ENCODE measurements at places on chromosomes 1 and 21. TPM values are rescaled to one million over a fixed set of nuclear protein-coding genes. Genes with fewer than 3 reads are reported as not detected.

Gene RIPPLY3
- not detected for total RNA-seq

Gene CERS2
- total RNA-seq = 61.1 TPM

Gene KIAA0040
- 21.4 TPM for total RNA-seq

Gene TOMM20
- total RNA-seq = 83.4 TPM

Gene KRTAP10-7
- not detected for total RNA-seq

Gene TCHH
- total RNA-seq = not detected

Gene GSTM5
- 0.76 TPM for total RNA-seq

Gene FMO4
- 0.97 TPM for total RNA-seq

Gene FAM151A
- total RNA-seq = not detected

Gene GRIK3
- not detected for total RNA-seq

Gene ASCL5
- not detected for total RNA-seq

Gene KCNA2
- total RNA-seq = not detected

Gene HTR1D
- total RNA-seq = 0.32 TPM

Gene GJA5
- 162 TPM for total RNA-seq

Gene TMEM125
- total RNA-seq = not detected

Gene SEC16B
- 1.5 TPM for total RNA-seq

Gene CACYBP
- 210 TPM for total RNA-seq

Gene PIGR
- total RNA-seq = not detected

Gene MMP23B
- 0.61 TPM for total RNA-seq

Gene GOLT1A
- total RNA-seq = not detected

Gene UMODL1
- total RNA-seq = not detected

Gene MAP1LC3C
- under 0.01 TPM for total RNA-seq

Gene ERICH3
- not detected for total RNA-seq

Gene FTCD
- not detected for total RNA-seq

Gene FABP3
- 9.0 TPM for total RNA-seq

Gene FCRL6
- 0.30 TPM for total RNA-seq

Gene PRDM2
- total RNA-seq = 4.9 TPM

Gene CYP4A11
- total RNA-seq = not detected
